ENCODE measurements at places on chromosomes 2 and 18.
A peak's percentile ranks its signal among the peaks of the same experiment; 100 is the strongest.

DNA sequence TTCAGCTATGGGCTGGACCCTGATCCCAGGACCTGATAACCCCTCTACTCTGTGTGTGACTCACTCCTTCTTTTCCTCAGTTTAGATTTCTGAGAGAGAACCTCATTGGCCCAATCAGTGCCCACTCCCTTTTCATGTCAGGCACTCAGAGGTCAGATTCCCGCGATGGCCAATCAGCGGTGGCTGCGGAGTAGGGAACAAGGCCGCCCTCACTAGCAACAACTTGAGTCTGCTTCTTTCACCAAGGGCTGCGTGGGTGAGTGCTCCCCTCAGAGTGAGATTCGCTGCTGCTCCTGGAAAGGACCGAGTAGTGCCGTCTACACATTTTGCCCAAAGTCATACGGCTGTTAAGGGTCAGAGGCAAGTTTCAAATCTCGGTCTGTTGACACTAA lies 34.7 kb downstream of the NPPC start:
- DNase-seq = no peak

GRCh38 chr2:62412347-62412742 lies 93.7 kb downstream of the TMEM17 start:
- no peak for DNase-seq

- DNase-seq = no peak
Observed at GRCh38 chr2:1683297-1683696, 61.0 kb downstream of the PXDN start.

DNA sequence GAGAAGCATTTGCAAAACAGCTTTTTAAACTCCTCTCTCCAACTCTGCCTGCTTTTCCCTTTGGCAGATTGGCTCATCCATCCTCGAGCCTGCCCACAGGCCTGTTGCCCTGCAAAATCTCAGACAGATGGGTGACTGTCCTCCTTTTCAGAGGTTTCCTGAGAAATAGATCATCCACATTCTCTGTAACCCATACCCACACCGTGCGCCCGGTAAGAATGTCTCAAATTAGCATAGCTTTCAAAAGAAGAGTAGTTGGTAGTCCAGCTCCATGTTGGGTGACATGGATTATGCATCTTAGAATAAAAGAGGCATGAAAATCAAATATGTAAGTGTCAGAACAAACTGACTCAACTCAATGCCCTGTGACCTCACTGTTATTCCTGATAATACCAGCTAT lies 457.9 kb downstream of the TSN start:
- no peak for DNase-seq

DNA sequence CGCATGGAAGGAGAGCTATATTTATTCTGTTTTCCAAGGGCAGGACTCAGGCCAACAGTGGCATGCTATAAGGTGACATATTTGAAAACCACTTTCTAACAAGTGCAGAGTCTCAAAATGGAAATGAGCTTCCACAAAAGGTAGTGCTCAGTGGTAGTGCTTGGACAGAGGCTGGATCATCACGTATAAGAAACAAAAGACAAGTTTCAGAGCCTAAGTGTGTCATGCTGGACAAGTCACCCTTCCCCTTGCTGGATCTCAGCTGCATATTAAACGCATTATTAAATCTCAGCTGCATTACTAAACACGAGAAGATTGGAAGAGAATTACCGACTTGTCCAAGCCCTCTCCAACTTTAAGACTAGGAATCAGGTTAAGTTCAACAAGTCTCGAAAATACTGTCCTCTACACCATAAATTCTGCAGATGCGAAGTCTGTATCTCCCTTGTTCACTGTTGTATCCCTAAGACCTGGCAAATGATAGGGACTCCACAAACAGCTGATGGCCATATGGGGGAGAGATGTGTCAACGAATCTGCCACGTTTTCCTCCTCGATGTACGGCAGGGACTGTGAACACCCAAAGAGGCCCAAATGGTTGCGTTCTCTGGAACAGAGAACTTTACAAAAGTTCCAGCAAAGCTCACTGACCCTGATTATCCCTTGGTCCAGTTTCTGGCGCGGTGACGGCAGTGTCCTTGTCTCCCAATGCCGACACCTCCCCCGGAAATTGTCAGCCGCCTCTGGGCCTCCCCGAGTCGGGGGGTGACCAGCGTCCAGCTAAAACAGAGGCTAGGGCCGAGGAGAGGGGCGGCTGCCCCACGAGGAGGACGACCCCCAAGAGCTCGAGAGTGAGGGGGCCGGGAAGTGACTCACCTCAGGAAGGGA lies 611 bp downstream of the NOL10 start:
- DNase-seq = no peak

DNA sequence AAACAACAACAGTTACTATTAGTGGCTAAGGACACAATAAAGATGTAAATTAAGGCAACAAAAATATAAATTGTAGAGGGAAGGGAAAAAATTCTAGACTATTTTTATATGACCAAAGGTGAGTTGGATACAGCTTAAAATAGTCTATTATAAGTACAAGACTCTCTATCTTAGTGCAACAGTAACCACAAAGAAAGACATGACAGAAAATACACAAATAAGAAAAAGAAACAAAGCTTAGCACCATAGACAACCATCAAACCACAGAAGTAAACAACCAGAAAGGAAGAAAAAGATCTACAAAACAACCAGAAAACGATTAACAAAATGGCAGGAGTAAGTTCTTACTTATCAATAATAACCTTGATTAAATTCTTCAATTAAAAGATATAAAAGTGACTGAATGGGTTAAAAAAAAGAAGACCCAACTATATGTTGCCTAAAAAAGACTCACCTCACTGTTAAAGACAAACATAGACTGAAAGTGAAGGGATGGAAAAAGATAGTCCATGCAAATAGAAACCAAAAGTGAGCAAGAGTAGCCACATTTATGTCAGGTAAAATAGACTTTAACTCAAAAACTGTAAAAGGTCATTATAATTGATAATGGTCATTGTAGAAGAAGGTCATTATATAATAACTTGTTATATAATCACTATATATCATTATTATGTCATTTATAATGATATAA lies 62.5 kb downstream of the USP40 start:
- no peak for DNase-seq

- no peak for DNase-seq
Observed at GRCh38 chr2:66301022-66301766, 133.7 kb upstream of the MEIS1 start.

DNA sequence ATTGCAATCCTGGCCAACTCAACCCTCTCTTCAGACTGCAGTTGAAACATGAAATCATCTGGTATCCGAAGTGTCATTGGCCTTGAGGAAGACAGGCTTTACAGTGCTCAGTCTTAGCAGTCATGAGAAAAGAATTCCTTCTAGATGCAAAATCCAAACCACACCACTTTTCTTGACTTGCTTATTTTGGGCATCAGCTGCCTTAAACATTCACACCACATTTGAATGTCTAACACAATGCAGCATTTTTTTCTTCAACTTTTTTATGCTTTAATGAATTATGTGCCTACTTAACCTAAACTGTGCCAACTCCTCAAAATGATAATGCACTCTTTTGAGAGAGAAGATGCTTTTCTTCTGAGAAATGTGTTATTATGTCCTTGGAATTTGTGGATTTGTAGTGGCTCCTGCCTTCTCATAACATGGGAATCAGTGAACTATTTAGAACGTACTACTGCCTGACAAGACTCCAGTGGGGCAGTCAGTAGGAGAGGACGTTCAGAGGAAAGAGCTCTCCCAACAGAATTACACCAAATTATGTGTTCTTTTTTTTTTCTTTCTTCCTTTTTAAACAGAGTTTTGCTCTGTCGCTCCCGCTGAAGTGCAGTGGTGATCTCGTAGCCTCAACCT lies 3.2 kb upstream of the FAM98A start:
- DNase-seq = no peak

GRCh38 chr2:52956766-52957165 lies 810.8 kb upstream of the CHAC2 start:
- DNase-seq = no peak

DNA sequence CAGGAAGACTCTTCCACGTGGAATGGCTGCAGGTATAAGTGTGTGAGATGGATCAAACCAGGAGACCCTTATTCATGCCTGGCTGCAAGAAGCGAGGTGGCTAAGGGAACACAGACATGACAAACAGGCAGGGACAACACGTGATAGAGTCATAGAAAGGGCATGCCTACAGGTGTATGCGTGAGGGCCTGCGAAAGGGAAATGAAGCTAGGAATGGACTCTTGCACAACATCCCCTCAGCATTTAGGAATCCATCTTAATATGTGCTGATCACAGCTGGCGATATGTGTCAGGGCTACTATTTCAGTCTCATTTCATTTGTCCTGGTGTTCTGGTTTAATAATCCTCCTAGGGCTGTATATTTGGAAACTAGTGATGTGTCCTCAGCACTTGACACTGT lies 291.2 kb downstream of the MYT1L start:
- no peak for DNase-seq

DNA sequence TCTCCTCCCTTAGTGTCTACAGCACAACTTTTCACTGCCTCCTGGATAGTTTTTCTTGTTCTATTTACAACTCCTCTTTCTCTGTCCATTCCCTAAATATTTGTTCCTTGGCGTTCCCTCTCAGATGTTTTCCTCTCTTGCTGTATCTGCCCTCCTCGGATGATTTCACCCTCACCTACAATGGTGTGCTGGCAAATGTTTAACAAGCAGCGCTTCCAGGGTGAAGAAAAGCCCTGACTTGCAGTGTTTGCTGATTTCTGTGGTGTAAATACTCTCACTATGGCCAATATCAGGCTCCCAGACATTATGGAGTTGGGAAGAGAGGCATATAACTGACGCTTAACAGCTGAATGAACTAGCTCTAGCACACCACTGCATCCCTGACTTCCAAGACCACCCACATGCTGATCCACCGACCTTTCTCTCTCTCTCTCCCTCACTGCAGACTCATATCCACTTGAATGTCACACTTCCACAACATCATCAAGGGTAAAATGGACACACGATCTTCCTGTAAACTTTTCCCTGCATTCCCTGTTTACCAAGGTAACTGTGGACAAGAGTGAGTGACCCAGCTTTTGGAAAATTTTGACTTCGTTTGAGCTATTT lies 31.5 kb upstream of the SPTBN1 start:
- no peak for DNase-seq

DNA sequence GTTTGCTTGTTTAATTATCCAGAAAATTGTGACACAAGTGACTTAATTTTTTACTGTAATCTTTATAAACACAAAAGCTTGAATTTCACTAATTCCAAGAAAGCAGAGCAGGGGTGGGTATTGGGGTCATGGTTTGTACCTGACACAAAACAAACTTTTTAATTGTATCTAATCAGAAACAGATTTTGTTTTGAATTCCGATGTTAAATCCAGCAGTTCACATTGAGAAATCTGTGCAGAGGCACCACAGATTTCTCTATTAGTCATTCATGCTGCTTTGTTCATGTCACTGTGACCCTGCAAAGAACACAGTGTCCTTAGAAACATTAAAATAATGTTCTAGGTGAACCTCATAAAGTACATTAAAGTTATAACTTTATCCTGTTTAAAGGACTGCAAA lies 443.4 kb downstream of the NYAP2 start:
- no peak for DNase-seq

DNA sequence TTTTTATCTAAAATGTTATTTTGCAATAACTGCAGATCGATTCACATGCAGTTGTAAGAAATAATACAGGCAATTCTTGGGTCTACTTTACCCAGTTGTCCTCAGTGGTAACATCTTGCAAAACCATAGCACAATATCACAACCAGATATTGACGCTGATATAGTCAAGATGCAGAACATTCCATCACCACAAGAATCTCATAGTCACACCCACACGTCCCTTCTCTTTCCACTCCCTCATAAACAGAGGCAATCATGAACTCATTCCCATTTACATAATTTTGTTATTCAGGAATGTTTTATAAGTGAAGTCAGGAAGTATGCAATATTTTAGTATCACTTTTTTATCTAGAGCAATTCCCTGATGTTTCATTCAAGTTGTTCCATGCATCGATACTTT lies 797.5 kb upstream of the RAB6C start:
- DNase-seq = no peak

- DNase-seq = peak; percentile 41
Observed at GRCh38 chr18:4068552-4069158, 386.5 kb downstream of the DLGAP1 start.

DNA sequence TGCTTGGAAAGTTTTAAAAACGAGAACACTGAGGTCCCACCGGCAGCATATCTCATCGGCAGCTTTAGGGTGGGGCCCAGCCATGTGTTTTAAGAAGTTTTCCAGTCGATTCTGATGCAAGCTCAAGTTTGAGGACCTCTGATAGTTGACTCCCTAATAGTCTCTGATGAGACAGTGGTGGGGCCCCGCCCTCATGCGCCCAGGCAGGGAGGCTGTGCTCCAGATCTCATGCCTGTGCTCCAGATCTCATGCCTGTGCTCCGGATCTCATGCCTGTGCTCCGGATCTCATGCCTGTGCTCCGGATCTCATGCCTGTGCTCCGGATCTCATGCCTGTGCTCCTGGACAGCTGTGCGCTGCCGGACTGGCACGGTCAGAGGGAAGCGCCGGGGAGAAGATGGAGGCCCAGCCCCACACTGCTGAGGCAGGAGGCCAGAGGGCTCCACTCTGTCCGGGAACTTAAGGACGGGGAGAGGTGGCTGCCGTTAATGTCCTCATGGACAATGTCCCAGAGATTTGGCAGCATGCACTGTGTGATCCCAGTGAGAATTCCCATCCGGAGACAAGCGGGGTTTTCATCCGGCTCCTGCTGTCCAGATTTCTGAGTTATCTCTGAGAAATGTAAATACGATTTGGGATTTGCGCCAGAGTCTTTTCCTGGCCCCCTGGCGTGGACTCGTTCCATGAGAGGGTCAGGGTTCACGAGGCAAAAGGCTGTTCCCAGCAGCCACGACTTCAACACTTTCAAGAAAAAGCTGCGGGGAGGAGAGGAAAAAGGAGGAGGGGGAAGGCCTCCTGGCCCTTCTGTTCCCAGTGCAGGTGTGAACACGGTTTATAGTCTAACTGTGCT lies 9.4 kb upstream of the COLEC11 start:
- DNase-seq = no peak

- DNase-seq = no peak
Observed at GRCh38 chr2:4515871-4516761, 812.7 kb downstream of the DCDC2C start.

DNA sequence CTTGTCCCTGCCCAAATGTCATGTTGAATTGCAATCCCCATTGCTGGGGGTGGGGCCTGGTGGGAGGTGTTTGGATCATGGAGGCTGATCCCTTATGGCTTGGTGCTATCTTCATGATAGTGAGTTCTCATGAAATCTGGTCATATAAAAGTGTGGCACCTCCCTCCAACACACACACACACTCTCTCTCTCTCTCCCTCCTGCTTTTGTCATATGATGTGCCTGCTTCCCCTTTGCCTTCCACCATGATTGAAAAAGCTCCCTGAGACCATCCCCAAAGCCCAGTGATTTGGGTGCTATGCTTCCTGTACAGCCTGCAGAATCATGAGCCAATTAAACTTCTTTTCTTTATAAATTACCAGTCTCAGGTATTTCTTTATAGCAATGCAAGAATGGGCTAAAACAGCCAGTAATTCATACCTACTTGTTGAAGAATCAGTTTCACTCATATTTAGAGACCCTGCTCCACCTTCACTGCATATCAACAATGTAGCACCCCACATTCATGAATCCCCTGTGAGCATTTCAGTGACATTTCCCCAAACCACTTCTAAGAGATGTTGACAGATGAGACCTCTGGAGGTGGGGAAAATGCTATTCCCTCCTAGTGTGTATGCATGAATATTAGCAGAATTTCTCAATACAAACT lies 54.8 kb upstream of the STK17B start:
- DNase-seq = no peak

- DNase-seq = no peak
Observed at GRCh38 chr2:157572725-157573124, 55.9 kb downstream of the ACVR1C start.

Measured in NCI-H1092 treated with DMSO at 0.1 percent for 48 hours (cell line).